Activated CD4-positive, alpha-beta T cell treated with anti-CD3 and anti-CD28 coated beads for 24 hours (primary cell): ENCODE measurements at places on chromosomes 3 and 15.

DNA sequence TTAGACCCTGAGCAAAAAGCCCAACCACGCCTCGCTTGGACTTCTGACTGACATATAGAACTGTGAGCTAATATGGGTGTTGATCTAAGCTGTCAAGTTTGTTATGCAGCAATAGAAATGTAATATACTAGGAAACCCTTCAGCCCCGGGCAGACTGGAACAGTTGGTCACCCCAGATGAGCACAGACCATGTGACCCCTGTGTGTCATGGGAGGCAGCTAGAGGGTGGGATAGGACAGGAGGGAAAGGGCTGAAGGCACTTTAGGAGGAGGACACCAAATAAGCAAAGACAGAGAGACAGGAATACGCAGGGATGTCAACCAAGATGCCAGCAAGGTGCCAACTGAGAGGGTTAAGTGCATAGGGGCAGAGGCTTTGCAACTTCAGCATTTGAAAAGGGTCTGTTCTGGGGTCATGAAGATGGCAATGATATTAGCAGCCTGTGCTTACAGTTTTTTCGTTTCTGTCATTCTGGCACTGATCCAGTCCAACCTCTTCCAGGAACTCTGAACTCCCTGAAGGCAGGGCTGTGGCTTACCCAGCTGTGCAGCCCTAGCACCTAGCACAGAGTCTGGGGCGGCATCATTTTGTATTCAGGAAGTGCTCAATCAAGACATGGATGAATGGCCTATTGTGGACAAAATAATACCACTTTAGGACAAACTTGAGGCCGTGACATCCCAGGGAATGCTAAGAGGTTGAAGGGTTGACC, 51.4 kb downstream of the HES1 start:
- no peak for DNase-seq

- DNase-seq = no peak
These were observed 40.2 kb upstream of the FAM107A start for GRCh38 chr3:58617338-58617761.

DNA sequence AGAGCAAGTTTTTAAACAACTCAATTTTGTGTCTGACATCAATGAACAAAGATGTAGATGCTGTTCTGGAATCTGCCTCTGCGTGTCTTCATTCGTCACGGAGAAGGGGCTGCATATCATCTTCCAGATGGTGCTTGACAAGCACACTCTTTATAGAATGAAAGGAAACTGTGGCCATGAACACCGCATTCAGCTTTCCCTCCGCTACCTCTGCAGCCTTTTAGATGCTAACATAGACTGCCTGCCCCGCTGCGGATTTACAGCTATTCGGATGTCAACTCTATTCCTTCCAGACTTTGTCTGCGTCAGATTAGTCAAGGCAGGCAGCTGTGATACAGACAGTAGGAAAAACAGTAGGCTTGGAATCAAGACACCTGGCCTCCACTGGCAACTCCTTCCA, 232.9 kb downstream of the TJP1 start:
- DNase-seq = no peak

DNA sequence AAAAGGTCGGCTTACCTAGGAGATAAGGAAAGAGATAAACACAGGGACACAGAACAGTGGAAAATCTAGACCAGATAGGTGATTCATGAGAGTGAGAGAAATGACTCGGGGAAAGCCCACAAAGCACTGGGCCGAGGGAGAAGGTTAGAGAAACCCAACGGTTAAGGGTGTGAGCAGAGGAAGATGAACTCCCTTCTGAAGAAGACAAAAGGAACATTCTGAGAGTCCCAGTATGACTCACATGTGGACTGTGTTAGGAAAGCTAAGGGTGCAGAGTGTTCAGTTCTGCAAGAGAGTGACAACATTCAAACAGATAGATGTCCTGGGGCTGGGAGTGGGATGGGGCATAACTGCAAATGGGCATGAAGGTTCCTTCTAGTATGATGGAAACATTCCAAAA, 83.0 kb downstream of the CNTN3 start:
- no peak for DNase-seq

DNA sequence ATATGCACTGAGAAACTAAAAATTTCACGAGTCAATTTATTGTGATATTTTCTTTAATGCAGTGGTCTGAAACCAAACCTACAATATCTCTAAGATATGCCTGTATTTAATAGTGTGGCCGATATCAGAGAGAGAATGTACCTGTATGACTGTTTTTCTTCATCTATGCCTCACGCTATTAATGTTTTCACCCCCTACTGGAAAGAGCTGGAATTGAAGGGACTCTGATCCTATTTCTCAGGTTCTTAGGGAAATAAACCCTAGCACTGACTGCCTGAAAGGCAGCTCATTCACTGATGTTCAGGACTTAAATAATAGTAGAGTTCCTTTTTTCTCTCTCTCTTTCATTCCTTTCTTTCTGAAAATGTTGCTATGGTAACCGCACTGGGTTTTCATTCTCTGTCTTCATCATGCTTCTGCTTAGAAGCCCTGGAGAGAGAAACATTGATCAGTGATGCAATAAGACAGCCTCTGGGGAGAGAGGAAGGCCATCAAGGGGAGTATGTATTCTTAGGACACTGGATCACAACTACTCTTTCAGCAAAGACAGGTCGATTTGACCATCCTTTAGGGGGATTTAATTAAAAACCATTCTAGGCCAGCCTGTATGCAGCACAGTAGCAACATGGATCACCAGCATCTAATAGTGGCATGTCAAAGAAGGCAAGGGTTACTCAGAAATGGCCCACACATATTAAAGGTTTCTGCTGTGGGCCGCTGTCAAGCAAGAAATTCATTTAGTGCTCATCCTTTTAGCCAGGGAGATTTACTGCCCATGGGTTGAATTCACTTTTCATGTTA, 1135.7 kb downstream of the IGSF11 start:
- DNase-seq = no peak

GRCh38 chr3:18888370-18888769, 259.9 kb upstream of the KCNH8 start:
- DNase-seq = no peak

DNA sequence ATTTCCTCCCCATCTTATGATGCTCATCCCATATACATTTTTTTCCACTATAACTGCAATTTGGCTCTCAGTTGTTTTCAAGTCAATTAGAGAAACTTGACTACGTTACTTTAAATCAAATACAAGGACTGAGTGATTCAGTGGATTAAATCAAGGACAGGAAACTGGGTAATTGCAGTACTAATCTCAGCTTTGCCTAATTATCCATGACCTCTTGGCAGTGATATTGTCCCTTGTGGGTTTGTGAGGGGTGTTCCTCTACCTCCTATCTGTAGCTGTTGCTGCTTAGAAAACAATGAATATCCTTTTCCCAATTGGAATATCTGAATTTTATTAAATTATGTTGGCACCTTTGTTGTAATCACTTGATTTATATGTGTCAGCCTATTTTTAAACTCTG, 79.4 kb downstream of the ZPLD1 start:
- DNase-seq = no peak

DNA sequence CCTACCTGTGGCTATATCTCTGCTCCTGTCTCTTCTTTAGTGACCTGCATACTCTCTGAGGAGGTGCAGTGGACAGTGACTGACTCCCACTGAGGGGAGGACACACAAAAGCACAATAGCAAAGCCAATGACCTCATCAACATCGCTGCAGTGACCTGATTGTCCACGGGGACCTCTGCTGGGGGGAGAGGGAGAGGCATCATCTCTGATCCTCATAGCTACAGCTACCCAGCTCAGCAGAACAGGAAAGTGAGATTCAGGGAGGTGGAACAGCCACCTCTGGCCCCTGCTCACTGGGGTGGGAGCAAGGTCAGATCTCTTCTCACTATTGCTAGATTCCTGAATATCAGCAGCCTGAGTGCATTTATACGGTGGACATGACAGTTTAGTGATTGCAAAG, 179.2 kb downstream of the ATP10A start:
- DNase-seq = no peak

GRCh38 chr15:52667597-52667996, 11.6 kb downstream of the ATOSA start:
- DNase-seq = no peak

- no peak for DNase-seq
These were observed 24.0 kb downstream of the ST3GAL6 start for GRCh38 chr3:98787181-98787580.

DNA sequence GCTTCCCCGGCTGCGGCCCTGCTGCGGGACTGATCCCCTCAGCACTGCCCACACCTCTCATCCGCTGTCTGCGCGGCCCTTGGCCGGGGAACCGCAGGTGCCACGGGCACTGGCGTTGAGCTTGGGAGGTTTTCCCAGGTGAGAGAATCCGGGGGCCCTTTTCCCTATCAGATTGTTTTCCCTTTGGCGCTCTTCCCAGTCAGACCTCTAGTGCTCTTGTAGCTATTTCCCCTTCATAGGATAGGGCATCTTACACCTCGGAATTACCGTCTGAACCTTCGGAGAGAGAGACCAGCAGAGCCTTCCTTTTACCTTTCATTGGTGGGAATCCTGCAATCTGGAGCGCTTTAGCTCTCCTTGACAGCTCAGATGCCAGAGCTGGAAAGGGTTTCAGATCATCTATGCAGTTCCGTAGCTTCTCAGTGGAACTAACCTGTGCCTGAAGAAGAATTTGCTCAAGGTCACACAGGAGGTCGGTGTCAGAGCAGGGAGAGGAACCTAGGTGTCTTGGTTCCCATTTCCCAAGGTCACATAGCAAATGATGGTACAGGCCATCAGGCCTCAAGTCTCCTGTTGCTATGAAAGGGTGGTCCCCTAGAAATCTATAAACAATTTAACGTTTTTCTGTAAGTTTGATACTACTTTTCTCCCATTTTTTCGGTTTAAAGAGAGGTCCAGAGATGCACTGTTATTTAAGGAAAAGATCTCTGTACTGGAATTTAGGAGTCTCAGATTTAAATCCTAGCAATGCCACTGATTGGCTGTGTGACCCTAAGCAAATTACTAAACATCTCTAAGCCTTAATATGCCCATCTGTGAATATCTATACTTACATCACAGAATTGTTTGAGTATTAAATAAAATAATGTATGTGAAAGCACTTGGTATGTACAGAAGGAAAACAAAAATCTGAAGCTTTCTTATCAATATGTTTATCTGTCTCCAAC, 916 bp downstream of the IDH3A start:
- no peak for DNase-seq

GRCh38 chr3:149013726-149014125, 22.4 kb downstream of the GYG1 start:
- no peak for DNase-seq

GRCh38 chr3:71042759-71043158, 540.8 kb downstream of the FOXP1 start:
- no peak for DNase-seq

GRCh38 chr3:71763426-71763825, 9.8 kb downstream of the GPR27 start:
- DNase-seq = no peak

DNA sequence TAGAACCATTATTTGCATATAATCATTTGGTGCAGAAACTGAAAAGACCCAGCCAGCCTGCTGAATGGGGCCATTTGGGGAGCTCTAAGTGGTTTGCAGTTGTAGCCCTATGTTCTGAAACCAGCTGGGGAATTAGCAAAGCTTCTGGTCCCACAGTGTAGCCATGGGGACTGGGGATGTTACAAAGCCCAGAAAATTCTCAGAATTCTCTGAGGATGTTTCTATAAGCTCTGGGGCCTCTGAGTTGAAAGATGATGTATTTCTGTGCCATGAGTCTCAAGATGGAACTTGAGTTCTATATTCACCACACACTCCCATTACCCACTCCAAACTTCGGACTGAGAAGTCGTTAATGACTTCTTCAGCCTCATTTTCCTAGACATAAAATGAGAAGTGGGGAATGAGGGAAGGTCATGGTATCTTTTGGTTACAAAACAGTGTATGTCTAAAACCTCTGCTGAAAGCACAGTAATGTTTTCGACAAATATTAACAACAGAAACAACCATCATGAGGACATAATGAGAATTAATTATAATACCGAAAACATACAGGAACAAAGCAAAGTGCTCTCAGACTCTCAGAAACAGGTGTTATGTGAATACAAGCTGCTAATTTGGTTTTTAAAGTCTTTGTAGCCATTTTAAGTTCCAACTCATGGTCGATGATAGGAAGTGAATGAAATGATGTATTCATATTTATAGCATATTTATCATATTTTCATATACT, 89.4 kb downstream of the RFTN1 start:
- no peak for DNase-seq

GRCh38 chr15:82647045-82647834, at the start of gene CPEB1:
CPEB1 (minus strand) TSS chr15:82647363; CDS start chr15:82628459, 18,904 bp downstream.
- peak; percentile 27 for DNase-seq

- DNase-seq = no peak
These were observed 1.4 kb downstream of the SLC41A3 start for GRCh38 chr3:126082362-126083137.

GRCh38 chr15:50224606-50225005, 40.9 kb downstream of the HDC start:
- DNase-seq = no peak

- DNase-seq = no peak
These were observed 9.2 kb downstream of the SHQ1 start for GRCh38 chr3:72839057-72839456.
